NCI-H1092 treated with DMSO at 0.1 percent for 48 hours (cell line): ENCODE measurements at places on chromosomes 7 and 10.

GRCh38 chr7:116674508-116675173 is 2.6 kb downstream of the MET start:
- no peak for DNase-seq

GRCh38 chr7:117837841-117838240 is 35.4 kb downstream of the CTTNBP2 start:
- DNase-seq, result no peak

GRCh38 chr10:31583293-31583692 is 264.3 kb downstream of the ZEB1 start:
- no peak for DNase-seq

DNA sequence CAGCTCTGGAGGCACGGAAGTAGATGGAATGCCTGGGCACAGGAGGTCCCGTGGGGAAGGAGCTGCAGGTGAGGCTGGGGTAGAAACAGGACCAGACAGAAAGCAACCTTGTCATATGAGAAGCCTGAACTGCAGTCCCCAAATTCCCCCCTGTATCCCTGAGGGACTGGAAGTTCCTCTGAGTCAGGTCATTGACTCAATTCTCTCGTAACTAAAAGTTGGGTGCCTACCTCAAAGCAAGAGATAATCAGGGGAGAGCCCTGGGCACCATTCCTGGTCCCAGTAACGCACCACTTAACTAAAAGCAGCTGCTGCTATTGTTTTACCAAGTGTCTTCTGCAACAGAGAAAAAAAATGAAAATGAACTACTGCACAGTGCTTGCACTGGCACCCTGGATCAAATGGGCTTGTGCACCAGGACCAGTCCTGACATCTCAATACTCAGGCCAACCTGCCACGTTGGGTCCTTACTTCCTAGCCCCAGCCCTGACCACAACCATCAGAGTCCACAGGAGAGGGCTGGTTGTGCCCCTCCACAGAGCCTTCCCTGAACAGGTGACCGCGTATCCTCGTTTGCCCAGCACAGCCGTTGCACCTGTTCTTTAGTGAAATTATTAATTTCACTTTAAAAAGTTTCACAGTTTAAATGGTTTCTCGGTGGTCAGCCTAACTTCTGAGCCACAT is 79.3 kb downstream of the GRID1 start:
- DNase-seq, result no peak

DNA sequence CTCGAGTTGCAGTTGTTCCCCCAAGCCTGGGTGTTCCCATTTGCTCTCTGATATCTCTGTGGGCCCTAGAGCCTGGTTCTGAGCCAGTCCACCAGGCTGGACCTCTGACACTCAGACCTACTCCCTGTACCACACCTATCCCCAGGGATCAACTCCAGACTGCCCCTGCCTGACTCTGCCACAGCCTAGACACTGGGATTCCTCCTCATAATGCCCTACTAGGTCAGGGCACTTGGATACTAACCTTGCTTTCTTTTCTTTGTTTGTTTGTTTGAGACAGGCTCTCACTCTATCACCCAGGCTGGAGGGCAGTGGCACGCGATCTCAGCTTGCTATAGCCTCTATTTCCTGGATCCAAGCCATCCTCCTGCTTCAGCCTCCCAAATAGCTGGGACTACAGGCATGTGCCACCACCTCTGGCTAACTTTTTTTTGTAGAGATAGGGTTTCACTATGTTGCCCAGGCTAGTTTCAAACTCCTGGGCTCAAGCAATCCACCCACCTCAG is 30.8 kb upstream of the PDCD4 start:
- no peak for DNase-seq

- no peak for DNase-seq
These were observed 64.5 kb downstream of the CHST15 start for GRCh38 chr10:124028700-124029480.

DNA sequence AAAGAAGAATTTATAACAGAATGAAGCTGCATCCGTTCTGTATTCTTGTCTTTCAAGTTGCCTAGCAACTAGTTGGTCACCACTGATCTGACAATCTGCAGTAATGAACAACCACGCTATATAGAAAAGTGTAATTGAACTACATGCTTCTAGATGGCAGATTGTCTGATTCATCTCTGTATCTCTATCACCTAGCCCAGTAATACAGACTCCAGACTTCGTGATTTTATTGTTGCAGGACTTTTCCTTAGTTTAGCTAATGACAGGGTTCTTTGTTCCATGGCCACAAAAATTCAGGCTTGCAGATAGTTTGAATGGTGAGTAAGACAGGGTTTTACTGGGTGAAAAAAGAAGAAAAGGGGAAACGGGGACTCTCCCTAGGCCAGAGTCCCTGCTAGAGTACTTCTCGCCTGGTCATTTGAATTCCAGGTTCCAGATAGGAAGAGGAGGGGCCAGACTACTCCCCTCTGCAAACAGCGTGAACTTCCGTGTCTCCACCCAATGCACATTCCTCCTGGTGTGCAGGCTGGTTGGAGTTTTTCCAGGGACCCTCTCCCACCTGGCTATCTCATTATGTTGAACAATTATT is 45.9 kb downstream of the COL1A2 start:
- DNase-seq, result peak; percentile 41

GRCh38 chr7:105640956-105641810 is 59.9 kb upstream of the EFCAB10 start:
- DNase-seq, result no peak

DNA sequence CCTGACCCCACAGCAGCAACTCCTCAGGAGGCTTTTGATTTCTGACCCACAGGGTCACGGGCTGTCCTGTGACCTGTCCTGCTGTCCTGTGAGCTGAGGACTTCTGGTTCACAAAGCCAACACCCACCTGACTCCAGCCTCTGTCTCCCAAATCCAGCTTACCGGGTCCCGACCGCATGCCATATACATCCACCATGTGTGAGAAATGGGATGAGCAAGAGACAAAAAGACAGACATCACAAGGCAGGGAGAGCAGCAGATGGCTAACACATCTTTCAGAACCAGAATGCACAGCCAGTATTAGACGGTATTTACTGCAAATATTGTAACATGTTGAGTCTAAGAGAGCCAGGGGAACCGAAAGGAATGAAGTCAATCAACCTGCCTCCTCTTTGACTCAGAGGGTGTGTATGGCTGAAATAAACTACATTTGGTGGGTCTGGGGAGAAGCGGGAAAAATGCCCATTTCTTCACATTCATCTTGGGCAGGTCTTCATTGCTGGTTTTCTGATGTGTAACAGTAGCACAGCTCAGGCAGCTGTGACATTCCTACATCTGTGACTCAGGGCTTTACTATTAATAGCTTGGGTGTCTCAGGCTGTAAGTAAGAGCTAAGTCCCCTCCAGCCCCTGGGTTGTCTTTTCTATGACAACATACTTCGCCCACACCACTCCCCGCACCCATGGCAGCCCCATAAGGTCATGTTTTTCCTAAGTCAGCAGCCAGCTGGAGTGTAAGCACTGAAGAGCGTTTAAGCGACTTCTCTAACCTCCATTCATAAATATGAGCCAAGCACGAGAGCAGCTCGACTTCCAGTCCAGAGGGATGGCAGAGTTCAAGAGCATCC is 25.0 kb downstream of the ABLIM1 start:
- DNase-seq, result no peak

DNA sequence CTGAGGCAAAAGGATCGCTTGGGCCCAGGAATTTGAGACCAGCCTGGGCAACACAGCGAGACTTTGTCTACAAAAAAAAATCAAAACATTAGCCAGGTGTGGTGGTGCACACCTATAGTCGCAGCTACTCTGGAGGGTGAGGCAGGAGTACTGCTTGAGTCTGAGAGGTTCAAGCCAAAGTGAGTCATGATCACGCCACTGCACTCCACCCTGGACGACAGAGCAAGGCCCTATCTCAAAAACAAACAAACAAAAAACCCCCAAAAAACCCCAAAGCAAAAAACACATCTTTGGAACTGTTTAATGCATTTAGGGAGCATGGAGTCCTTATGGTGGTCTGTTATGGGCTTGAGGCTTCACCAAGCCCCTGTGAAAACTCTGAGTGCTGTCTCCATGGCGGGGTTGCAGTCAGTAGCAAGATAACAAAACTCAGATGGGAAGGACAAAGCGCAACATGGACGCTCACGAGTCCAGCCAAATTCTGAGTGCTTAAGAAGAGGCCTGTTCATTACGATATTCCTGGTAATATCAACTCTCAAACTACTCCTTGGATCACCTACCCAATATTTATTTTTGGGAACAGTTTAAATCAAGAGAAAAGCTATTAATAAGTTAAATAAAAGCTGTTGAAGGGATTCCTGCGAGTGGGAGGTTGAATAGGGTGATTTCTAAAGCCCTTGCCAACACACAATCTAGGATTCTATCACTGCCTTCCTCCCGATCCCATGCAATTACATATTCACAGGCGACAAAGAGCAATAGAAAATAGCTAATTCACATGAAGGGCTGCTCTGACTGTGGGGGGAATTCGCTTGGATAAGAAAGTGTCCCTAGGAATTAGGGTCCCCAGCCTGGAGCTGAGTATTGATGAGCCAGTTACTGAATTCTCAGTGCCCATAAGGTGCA is 123.3 kb downstream of the HIPK2 start:
- no peak for DNase-seq

DNA sequence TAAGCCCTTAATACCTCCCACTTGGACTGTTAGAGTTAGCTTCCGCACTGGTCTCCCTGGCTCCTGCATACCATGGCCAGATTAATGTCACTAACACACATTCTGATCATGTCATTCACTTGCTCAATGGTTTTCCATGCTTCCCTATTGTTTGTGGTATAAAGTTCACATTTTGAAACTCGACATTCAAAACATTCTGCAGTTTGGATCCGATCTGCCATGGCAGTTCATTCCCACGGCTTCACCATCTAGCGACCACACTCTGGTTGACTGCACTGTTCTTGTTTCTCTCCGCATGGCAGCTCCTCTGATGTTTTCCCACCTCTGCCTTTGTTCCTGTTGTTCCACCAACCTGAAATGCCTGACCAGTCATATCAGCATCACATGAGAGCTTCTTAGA is 87.4 kb upstream of the WAC start:
- DNase-seq, result no peak

- peak; percentile 78 for DNase-seq
These were observed at the start of gene MSRB2 for GRCh38 chr10:23095404-23095965. TSS of gene MSRB2 (plus strand) at chr10:23095579. CDS start at chr10:23095609, 30 bp downstream.

DNA sequence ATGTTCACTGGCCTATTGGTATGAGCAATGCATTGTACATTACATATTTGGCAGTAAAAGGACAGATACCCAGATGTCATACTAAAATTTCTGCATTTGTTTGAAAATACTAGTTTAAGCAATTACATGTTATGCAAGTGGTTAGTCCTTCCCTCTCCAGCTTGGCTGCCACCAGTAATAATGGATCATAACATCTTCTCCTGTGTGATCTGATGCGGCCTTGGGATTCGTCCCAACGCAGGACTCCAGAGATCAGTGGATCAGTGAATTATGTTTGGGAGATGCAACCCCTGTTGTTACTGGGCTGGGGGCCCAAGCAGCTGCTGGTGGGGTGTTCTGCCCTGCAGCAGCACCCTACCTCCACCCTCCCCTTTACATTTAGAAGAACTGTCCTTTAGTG is 11.2 kb upstream of the PDK4 start:
- DNase-seq, result no peak

DNA sequence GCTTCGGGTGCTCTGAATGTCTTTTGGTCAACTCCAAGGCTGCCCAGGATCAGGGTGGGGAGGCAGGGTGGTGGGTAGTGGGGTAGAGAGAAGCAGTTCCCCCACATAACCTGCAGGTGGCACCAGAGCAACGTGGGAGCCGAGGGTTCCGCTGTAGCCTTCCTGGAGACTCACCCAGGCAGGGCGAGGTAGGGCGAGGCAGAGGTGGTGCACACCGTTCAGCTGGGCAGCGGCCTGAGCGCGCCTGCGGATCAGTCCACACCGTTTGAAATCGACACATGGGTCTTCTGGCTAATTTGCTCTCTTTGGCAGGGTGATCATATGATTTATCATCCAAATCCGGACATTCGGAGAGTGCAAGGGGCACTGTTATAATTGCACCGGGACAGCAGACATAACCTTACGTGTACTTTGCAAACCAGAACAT is 41.4 kb upstream of the MAP3K8 start:
- peak; percentile 21 for DNase-seq

- no peak for DNase-seq
These were observed 194.8 kb downstream of the FANK1 start for GRCh38 chr10:126090911-126091728.

GRCh38 chr10:6309816-6310215 is 107.1 kb downstream of the PFKFB3 start:
- DNase-seq, result no peak

DNA sequence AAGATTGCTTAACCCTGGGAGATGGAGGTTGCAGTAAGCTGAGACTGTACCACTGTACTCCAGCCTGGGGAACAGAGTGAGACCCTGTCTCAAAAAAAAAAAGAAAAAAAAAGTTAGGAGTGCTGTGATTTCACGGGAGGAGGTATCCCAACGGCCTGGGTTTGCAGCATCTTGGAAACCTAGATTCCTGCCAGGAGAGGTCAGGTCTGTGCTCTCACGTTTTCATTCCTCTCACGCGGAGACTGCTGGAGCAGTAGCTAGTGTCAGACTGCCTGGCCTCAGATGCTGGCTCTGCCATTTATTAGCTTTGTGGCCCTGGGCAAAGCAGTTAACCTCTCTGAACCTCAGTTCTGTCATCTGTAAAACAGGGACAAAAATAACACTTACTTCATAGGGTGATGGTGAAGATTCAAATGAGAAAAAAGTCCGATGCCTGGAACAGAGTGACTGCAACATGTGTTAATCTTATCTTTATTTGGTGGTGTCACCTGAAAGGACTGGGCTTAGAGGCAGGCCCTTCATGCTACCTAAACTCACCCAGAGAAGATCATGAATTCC is 94.9 kb downstream of the GAD2 start:
- DNase-seq, result no peak

DNA sequence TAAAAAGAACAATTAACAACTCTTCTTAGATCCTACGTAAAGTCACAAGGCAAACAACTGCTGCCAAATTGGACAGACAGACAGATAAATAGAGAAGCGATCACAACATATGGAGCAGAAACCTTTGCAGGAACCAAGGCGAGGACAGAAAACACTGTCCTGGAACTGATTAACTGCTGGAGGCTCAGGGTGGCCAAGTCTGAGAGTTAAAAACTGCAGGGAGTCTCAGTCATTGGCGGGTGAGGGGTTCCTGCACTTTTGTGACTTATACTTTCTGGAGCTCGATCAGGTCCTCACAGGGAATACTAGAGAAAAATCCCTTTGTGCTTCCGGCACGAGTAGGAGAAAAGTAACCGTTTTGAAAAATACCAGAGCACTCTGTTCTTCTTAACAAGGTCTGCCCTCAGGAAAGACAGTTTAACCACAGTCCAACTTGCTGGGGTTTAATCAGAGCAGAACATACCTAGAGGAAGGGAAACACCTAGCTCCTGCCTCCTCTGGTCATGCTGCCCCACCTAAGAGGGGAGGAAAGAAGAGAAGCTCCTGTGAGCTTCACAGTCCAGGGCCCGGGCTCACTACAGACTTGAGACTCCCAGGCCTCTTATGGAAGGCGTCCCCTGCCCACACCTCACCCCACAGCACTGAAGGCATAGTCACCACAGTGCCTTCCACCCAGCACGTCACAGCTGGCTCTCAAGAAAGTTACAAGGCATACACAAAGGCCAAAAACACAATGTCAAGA is 74.9 kb downstream of the LARP4B start:
- no peak for DNase-seq

DNA sequence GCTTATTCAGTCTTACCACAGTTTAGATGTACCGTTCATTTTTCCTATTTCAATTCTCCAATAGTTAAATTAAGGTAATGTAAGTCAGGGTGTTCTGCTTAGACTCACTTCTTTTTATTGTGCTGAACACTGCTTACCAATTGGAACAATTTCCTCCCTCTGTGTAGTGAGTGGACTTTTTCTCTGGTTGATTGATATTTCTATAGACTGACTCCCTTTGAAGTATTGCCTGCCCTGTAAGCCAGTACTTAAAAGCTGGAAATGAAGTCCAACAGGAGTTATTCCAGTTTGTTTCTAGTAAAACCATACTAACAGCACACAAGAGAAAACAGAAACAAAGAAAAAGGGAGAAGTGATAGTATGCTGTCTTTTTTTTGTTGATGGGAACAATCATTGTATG is 1674.9 kb downstream of the REEP3 start:
- no peak for DNase-seq
